Activated effector memory CD4-positive, alpha-beta T cell treated with Interleukin-2 at 50 U/mL for 16 hours (primary cell): ENCODE measurements at places on chromosomes 16 and 17.

DNA sequence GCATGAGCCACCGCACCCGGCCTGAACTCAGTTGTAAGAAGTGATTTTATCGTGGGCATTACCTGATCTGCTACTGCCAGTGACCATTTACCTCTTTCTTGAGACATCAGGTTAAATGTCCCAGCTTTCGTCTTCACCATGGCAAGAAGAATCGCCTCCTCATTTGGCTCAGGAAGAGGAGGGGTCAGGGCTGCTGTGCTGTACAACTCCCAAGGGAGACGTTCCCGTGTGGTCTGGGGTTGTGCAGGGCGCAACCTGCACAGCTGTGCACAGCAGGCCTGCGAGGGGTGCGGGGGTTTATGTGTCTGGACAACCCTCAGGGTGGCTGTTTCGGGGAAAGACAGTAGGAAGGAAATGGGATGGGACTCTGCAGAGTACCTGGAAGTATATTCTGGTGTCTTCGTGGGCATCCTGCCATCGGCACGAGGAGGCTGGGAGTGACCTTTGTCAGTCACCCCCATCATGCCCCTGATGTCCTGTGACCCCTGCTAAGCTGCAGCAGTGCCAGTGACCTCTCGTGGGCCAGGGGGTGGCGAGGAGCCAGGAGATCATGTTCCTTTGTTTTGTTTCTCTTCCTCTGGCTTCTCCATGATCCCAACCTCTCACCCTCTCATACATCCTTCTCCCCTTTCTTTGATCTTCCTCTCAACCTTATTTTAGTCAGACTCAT, 27.3 kb downstream of the CIBAR2 start:
- no peak for DNase-seq

GRCh38 chr16:75019007-75019406, 20.2 kb downstream of the ZNRF1 start:
- no peak for DNase-seq

DNA sequence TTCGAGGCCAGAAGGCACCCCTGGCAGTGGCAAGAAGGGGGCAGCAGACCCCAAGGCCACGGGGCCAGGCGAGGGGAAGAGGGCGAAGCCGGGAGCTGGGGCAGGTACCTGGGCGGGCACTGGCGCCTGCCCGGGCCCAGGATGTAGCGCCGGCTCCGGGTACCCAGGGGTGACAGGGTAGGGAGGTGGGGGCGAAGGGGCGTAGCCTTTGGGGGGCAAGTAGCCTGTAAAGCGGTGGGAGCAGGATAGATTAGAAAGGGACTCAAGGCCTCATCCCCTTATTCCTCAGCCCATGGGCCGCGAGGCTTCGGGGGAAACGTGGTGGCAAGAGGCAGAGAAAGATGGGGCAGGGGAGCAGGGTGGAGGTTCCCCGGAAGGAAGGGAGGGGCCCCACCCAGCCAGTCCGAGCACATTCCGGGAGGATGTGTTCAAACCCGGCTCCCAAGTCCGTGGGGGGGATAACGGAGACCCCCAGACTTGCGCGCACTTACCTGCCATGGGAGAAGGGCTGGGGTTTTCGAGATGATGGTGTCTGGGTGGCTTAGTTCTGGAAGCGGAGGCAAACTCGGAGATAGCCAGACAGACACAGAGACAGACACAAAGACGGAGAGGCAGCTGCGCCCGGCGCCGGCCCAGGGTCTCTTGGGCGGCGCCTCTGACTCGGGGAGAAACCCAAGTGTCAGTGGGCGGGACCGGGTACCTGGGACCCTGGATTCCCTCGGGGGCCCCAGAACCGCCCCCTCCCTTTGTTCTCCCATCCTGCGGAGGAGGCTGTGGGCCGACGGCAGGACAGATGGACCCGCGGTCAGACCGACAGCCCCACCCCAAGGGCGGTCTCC, 493 bp downstream of the PLSCR3 start:
- peak; percentile 31 for DNase-seq

- DNase-seq, result no peak
These were observed 789 bp upstream of the CCDC57 start for GRCh38 chr17:82213251-82214011.

- no peak for DNase-seq
These were observed 901 bp upstream of the HEATR6 start for GRCh38 chr17:60079401-60080243.

- no peak for DNase-seq
These were observed 198.0 kb downstream of the RPTOR start for GRCh38 chr17:80742581-80743180.

GRCh38 chr17:48296453-48296852, 133.6 kb downstream of the SKAP1 start:
- no peak for DNase-seq

DNA sequence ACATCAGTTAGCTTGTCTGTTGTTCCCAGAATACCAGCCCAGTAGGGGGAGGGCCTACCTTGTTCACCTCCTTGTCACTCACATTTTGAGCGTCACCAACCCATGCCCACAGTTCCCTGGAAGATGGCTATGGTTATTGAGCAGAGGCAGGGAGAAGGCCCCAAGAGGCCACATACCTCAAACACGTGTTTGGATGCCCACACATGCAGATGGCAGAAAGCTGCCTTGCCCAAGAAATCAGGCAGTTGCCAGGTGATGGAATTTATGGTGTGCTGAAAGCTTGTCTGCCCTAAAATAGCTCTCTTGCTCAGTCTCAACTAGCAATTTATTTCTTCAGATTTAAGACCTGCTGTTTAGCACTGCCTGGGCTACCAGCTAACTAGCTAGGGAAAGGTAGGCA, 16.5 kb upstream of the CMTM4 start:
- DNase-seq, result no peak

GRCh38 chr17:41492771-41493170, 3.1 kb upstream of the KRT36 start:
- no peak for DNase-seq

- DNase-seq, result no peak
These were observed 60.9 kb upstream of the FAM20A start for GRCh38 chr17:68662037-68662432.

- no peak for DNase-seq
These were observed 37.4 kb upstream of the TMC5 start for GRCh38 chr16:19380328-19380727.

GRCh38 chr16:30535106-30535776, 583 bp upstream of the ZNF747 start:
- no peak for DNase-seq

GRCh38 chr17:43645765-43646481, 15.8 kb downstream of the MEOX1 start:
- no peak for DNase-seq

DNA sequence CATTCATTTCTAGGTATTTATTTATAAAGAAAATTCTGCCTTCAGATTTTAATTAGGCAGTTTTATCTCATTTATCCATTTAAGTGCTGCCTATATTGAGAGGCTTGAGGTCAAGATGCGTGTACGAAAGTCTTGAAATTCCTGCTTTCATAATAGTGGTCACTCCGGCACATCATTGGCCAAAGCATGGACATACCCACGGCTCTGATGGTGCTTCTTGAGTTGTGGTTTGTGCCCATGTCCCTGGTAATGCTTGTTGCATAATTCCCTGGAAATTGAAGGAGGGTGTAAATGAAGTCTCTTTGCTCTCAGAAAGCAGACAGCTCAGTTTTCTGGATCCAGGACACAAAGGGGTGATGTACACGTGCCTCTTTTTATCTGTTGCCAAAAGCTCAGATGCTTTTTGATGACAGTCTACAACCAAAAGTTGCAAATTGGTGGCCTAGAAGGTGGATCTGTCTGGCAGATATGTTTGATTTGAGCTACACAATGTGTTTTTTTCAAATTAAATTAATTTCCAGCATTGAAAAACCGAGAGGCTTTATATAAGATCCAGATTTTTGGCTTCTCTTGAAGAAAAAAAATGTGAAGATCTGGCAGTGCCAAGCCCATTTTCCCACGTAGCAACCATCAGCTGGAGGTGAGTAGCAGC, 94.4 kb downstream of the SHISA9 start:
- DNase-seq, result no peak

GRCh38 chr16:67535201-67535600, 6.6 kb downstream of the RIPOR1 start:
- DNase-seq, result no peak
